ENCODE measurements at places on chromosomes 16 and 17.

DNA sequence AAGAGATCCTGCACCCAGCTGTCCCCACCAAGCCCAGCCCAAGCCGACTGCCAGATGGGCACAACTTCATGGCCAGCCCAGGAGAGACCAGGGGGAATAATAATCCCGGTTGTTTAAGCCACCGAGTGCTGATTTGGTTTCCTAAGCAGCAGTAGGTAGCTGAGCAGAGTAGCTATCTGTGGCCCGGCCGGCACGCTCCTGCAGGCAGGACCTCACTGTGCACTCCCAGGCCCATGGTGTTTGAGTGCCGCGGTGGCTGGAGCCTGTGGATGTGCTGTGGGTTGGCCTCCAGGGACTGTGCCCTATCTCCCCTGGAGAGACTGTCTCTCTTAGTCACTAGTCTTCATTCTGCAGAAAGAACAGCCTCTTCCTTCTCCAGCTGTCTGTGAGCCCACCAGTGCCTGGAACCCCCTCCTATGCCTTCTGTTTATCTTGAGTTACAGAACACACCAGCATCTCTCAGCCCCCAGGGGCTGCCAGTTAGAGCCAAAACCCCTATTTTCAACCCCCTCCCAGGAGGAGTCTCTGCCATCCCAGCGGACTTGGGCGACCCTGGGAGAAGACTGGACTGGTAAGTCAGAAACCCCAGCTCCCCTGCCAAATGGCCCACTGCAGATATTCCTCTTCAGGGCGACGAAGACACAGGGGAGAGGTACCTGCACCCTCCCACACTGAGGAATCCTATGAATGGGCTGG, 152.0 kb downstream of the SDK2 start:
- DNase-seq: no peak

DNA sequence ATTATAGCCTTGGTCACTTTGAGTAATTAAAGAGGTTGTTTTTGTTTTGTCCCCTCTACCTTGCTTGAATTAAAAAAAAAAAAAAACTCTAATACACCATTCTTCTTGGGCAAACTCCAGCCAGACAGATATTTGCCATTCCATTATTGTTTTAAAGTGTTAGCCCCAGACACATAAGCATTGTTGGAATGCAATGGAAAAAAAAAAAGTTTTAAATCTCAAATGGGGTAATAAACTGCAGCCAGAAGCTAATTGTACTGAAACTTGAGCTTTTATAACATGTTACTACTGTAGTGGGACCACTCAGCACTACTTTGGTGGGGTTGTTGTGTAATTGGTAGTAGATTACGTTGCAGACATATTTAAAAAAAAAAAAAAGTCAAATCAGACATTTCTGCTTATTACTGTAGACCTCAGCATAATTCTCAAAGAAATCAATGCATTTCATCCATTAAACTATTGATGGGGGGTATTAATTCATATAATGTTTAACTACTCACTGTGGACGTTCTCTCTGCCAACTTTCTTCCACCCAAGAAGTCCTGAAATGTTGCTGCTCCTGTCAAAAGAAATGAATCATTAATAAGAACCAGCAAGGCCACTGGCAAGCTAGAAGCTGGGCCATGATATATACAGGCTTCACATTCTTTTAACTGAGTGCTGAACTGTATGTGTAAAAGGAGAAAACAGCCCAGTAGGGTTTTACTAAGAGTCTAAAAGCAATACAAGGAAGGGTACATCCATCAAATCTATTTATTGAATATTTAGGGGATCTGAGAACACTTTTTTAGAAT, 626.6 kb upstream of the SOX9 start:
- DNase-seq: no peak

DNA sequence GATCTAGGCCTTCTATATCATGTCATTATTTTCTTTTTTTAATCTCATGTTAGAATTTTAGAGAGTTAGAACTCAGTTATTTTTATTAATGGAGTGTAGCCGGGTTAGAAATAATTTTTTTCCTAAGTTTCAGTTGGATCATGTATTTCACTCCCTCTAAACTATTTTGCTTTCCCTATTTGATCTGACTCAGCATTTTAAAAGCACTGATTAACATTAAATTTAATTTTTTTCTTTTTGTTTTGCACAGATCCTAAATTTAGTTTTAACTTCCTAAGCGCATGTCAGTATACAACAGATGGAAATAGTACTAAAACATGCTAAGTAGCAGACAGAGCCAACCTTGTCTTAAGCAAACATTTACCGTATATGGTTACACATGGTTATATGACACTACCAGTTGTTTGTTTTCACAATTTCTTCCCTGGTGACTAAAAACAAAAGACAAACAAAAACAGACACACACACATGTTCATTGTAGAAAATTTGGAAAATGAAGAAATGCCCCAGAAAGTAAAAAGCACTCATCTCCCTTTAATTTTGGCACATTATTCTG, 33.6 kb upstream of the RAB11FIP4 start:
- DNase-seq: no peak

- DNase-seq: no peak
These were observed 24.5 kb downstream of the STXBP4 start for GRCh38 chr17:54992797-54993639.

- no peak for DNase-seq
These were observed 3.9 kb downstream of the APRT start for GRCh38 chr16:88807626-88808453.

GRCh38 chr16:51949282-51949681, 597.7 kb downstream of the TOX3 start:
- no peak for DNase-seq
